ENCODE measurements at places on chromosomes 11 and 22.

- no peak for DNase-seq
Observed at GRCh38 chr11:9144828-9145227, 53.4 kb upstream of the SCUBE2 start.

DNA sequence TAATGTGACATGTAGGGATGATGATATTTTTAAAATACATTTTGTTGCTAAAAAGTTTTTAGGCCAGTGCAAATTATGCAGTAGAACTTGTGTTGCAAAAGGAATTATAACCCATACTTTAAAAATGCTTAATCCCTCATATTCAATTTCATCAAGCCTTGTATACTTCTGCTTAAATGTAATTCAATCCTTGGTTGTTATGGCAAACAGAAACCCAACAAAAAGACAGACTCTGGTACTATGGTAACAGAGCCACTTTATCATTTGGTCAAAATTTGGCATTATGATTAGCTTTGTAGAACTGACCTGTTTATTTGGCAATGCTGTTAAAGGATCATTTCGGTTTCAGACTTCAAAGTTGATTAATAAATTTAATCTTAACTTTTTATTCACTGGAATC is 284.8 kb downstream of the TMEM135 start:
- DNase-seq, result no peak

DNA sequence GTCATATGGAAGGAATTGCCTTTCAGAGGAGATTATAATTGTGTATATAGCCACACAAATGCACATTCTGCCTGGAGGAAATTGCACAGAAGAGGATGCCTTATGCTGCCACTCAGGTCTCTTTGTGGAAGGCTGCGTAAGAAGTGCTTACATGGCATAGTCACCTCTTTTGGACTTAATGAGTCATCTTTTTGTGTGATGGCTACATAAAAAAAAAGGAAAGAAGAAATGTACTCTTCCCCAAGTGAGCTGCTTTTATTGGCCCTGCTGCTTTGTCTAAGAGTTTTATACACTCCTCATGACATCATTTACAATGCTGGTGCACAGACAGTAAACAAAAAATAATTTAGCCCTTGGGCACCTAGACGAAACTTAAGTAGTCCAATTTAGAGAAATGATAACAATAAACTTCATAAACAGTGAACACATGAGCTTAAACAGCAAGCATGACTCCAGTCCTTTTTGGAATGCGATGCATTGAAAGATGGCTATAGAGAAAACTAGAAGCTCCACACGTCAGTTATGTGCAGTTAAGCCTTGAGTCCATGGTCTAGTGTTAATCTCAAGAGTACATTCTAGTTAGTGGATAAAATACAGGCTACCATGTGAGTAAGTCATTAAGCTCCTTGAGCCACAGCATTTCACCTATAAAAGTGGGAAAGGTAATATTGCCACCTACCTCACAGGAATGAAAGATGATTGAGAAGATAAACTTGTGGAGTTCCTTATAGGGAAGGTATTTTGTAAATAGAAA is 12.0 kb downstream of the CSTPP1 start:
- DNase-seq, result no peak

GRCh38 chr11:122339436-122340060 is 223.5 kb upstream of the BLID start:
- no peak for DNase-seq

- DNase-seq, result no peak
Observed at GRCh38 chr11:45523760-45524159, 141.7 kb downstream of the CHST1 start.

- no peak for DNase-seq
Observed at GRCh38 chr11:71316701-71317100, 64.3 kb upstream of the SHANK2 start.

- DNase-seq, result no peak
Observed at GRCh38 chr11:89502301-89502700, 11.1 kb upstream of the NOX4 start.

DNA sequence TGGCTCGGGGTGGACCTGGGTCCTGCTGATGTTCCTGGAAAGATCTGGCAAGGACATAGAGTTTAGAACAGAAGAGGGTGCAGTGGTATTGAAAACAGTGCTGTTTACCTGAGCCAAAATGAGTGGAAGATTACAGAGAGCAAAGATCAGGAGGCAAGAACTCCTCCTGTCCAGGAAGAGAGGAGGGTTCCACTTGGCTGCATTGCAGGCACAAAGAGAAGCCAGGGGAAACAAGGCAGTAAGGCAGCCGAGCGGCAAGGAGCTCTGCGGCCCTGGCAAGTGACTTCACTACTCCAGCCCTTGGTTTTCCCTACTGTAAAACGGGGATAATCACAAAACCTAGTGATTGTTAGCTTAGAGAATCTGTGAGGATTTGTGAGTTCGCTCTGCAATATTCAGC is 3.7 kb upstream of the PACSIN2 start:
- DNase-seq, result no peak

GRCh38 chr11:85725510-85726258 is 39.7 kb upstream of the CCDC89 start:
- DNase-seq, result no peak

GRCh38 chr22:41638124-41638523 is 17.0 kb downstream of the XRCC6 start:
- DNase-seq, result no peak

- DNase-seq, result no peak
Observed at GRCh38 chr22:21713428-21714058, 22.1 kb downstream of the YPEL1 start.

- DNase-seq, result no peak
Observed at GRCh38 chr11:44690651-44691050, 36.1 kb upstream of the TSPAN18 start.

- no peak for DNase-seq
Observed at GRCh38 chr11:95412074-95412473, 181.1 kb upstream of the SESN3 start.

GRCh38 chr11:46527591-46528130 is 66.2 kb downstream of the AMBRA1 start:
- no peak for DNase-seq

- no peak for DNase-seq
Observed at GRCh38 chr11:76161261-76161961, 44.9 kb downstream of the WNT11 start.

GRCh38 chr22:41524251-41524661 is 20.0 kb downstream of the POLR3H start:
- no peak for DNase-seq

- no peak for DNase-seq
Observed at GRCh38 chr11:109849051-109849450, 244.1 kb upstream of the ZC3H12C start.

GRCh38 chr11:61636676-61637075 is 43.5 kb upstream of the DAGLA start:
- no peak for DNase-seq

- no peak for DNase-seq
Observed at GRCh38 chr22:22235558-22235957, 9.0 kb upstream of the VPREB1 start.

GRCh38 chr11:115300660-115301428 is 203.4 kb downstream of the CADM1 start:
- no peak for DNase-seq

GRCh38 chr11:39209981-39210380 is 2249.5 kb downstream of the LRRC4C start:
- no peak for DNase-seq

- DNase-seq, result no peak
Observed at GRCh38 chr22:49865156-49865555, 11.5 kb downstream of the ZBED4 start.

- DNase-seq, result no peak
Observed at GRCh38 chr22:27445881-27446280, 355.7 kb downstream of the MN1 start.

DNA sequence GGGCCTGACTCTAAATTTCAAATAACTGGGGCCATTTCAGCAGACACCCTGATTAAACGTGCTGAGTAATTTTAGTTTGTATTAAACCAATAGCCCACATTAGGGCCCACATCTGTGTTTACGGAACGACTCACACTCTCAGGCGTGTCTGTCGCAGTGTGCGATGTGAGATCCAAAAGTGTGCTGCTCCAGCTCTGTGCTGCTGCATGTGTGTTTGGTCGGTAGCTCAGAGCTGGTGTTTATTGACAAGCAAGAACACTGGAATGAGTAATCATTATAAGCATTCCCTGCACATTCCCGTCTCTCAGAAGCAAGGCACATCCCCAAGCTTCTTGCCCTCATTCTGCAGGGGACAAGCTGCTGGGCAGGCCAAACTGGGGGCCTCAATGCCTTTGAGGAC is 7.8 kb downstream of the OPCML start:
- no peak for DNase-seq

- no peak for DNase-seq
Observed at GRCh38 chr11:66437979-66438503, 607 bp downstream of the MRPL11 start.

- DNase-seq, result peak; percentile 77
Observed at GRCh38 chr11:76629116-76629852, 41.3 kb downstream of the LRRC32 start.

DNA sequence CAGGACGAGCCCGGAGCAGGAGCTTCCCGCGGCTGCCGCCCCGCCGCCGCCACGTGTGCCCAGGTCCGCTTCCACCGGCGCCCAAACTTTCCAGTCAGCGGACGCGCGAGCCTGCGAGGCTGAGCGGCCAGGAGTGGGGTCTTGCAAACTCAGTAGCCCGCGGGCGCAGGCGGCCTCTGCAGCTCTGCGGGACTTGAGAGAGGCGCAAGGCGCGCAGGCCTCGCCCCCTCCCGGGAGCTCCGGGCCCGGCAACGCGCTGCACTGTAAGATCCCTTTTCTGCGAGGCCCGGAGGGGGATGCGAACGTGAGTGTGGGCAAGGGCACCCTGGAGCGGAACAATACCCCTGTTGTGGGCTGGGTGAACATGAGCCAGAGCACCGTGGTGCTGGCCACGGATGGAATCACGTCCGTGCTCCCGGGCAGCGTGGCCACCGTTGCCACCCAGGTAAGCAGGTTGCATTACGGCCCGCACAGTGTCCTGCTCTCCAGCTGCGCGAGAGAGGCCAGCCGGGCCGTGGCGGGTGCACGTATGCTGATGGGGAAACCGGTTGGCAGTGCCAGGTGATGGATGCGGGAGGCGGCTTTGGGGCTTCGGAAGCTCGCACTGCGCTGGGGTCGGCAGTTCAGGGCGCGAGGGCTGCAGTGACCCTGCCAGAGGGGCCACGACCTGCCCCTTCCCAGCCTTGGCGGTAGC is 2.0 kb downstream of the SLC6A5 start:
- DNase-seq, result no peak

DNA sequence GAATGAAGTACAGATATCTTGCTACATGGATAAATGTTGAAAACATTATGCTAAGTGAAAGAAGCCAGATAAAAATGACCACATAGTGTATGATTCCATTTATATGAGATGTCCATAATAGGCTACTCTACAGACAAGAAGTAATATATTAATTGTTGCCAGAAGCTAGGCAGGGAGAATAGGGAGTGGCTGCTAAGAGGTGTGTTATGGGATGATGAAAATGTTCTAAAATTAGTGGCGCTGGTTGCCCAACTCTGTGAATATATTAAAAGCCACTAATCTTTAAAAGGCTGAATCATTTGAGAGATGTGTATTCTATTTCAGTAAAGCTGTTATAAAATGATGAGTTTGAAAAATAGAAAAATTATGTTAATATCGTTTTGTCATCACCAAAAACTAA is 144.4 kb downstream of the NCAM1 start:
- DNase-seq, result no peak

- DNase-seq, result no peak
Observed at GRCh38 chr11:63530021-63530420, 6.6 kb upstream of the PLAAT4 start.

- no peak for DNase-seq
Observed at GRCh38 chr11:7495882-7496551, 10.7 kb downstream of the OLFML1 start.

DNA sequence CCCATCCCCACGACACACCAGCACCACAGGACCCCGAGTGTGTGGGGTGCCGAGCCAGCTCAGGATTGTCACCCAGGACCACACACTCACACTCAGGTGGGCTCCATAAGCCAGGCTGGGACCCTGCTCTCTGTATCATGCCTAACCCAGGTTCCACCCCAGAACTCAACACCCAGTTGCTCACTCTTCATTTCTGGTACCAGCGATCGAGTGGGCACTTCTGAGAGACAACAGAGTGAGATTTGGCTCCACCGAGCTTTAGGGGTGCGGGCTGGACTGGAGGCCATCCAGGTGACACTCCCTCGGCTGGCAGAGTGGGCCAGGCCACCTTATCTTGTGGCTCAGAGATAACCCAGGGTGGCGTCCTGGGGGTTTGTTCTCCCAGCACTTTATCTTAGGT is 1323.8 kb downstream of the BRD1 start:
- DNase-seq, result no peak

DNA sequence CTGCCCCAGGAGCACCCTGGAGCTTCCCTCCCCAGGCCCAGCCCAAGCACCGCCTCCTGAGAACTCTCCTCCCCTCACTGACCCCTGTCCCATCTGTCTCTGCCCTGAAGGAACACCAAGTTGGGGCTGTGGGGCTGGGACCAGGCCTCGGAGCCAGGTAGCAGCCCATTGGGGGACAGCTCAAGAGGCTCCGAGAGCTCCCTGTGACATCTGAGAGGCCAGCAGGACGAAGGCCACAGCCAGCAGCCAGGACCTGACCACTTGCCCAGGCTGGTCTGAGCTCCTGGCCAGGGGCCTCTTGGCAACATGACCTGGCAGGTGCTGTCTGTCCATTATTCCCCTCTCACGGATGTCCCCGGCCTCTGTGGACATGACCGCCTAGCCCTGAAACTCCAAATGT is 33.7 kb downstream of the IGF2 start:
- DNase-seq, result no peak

- no peak for DNase-seq
Observed at GRCh38 chr11:61009392-61010275, 38.2 kb downstream of the CD6 start.

- DNase-seq, result no peak
Observed at GRCh38 chr11:68763181-68763721, 11.9 kb upstream of the TESMIN start.

DNA sequence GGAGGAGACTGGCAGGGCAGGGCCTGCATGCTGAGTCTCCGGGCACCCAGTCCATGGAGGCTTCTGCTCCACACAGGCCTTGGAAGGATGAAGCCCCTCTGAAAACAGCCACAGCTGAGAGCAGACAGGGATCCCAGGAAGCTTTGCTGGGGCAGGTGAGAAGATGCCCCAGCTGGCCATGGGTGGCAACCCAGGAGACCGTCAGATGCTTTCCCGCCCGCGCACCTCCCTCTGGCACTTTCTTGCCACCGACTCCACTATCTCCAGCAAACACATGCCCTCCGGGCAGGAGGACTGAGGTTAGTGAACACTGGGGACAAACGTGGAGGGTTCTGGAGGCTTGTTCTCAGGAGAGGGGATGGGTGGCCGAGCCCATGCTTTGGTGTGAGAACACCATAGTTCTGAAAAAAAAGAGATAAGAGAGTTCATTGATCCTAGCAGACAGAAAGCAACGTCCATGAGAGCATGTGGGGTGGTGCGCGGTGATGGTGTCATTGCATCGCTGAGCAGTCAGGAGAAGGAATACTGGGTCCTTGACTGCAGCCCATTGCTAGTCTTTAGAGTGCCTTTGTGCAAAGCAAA is 2.3 kb downstream of the C1QTNF6 start:
- DNase-seq, result no peak
